Hepatocyte (in vitro differentiated cells): ENCODE measurements at places on chromosomes 12 and 14.
A peak's percentile ranks its signal among the peaks of the same experiment; 100 is the strongest.

- no peak overlapping the region for H3K4me3 ChIP-seq
- no peaks in the 10 kb centered on the region for H3K4me1 ChIP-seq
- no peak overlapping the region for H3K27ac ChIP-seq
- H3K27me3 ChIP-seq = no peaks in the 10 kb centered on the region
- DNase-seq = peak; percentile 53
These were observed 42.8 kb upstream of the CMKLR1 start for GRCh38 chr12:108381787-108382436.

GRCh38 chr12:55704824-55705718 lies 2.6 kb downstream of the ITGA7 start:
- no peaks in the 10 kb centered on the region for H3K36me3 ChIP-seq
- H3K27ac ChIP-seq = no peak overlapping the region
- peaks cover 41% of the 10 kb centered on the region for H3K27me3 ChIP-seq

DNA sequence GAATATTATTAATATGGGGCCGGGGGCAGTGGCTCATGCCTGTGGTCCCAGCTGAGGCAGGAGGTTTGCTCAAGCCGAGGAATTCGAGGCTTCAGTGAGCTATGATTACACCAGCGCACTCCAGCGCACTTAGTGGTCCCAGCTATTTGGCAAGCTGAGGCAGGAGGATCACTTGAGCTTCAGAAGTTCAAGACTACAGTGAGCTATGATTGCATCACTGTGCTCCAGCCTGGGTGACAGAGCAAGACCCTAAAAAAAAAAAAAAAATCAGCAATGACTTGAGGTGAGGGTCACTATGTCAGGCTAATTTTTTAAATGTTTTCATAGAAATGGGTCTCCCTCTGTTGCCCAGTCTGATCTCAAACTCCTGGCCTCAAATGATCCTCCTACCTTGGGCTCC lies 243.4 kb downstream of the RBM19 start:
- H3K36me3 ChIP-seq = no peaks in the 10 kb centered on the region
- DNase-seq = no peak
- no peak overlapping the region for H3K4me3 ChIP-seq
- no peaks in the 10 kb centered on the region for H3K4me1 ChIP-seq
- no peak overlapping the region for H3K27ac ChIP-seq

- no peaks in the 10 kb centered on the region for H3K36me3 ChIP-seq
- no peaks in the 10 kb centered on the region for H3K4me1 ChIP-seq
- no peak overlapping the region for H3K27ac ChIP-seq
- no peak overlapping the region for H3K4me3 ChIP-seq
- no peak for DNase-seq
These were observed 37.1 kb upstream of the STK38L start for GRCh38 chr12:27206801-27207502.
